ENCODE measurements at places on chromosomes 2 and 18.

- no peak for DNase-seq
These were observed 9.7 kb downstream of the HRH4 start for GRCh38 chr18:24470022-24470618.

- DNase-seq = no peak
These were observed 200.4 kb downstream of the MREG start for GRCh38 chr2:215812966-215813365.

GRCh38 chr2:54546923-54547720, 91.0 kb downstream of the SPTBN1 start:
- DNase-seq = no peak

- DNase-seq = no peak
These were observed 131.3 kb downstream of the CCDC148 start for GRCh38 chr2:158325031-158325781.

- no peak for DNase-seq
These were observed 345.2 kb upstream of the SLC8A1 start for GRCh38 chr2:40797120-40797519.

- no peak for DNase-seq
These were observed 221.0 kb upstream of the TFPI start for GRCh38 chr2:187775196-187775595.

DNA sequence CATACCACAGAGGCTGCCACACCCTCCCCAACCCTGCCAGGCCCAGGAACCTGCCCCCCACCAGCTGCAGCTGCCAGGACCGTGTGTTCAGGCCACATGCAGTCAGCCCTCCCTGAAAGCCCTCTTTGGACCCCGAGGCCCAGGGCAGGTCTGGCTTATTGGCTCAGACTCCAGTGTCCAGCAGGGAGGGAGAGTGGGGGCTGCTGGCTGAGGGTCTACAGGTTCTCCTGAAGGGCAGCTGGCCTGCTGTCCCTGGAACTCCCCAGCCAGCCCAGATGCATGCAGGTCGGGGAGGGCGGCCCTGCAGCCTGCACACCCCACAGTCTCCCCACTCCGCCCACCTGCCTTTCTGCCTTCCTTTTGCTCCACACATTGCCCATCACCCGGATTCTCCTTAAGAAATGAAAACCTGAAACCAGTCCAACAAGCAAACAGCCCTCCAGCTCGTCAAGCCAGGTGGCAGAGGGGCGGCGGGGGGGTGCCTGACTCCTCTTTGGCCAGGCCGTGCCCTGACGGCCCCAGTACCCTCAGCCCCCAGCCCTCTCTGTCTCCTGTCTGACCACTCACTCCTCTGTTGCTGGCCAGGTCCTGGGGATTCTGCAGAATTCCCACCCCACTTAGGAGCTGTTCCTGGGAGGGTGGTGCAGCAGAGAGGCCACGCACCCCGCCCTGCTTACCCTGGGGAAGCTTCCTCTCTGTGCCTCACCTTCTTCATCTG, 18.0 kb downstream of the GPR35 start:
- DNase-seq = no peak

Measured in CD4-positive, alpha-beta T cell treated with Interleukin-6 for 4 hours (primary cell).